ENCODE measurements at places on chromosomes 5 and 9. TPM values are rescaled to one million over a fixed set of nuclear protein-coding genes. Genes with fewer than 3 reads are reported as not detected.

Gene MARCHF11
- not detected for total RNA-seq

Gene SLC25A2
- total RNA-seq = 1.1 TPM

Gene KIF24
- 2.2 TPM for total RNA-seq

Gene IL9
- not detected for total RNA-seq

Gene IL33
- 16.4 TPM for total RNA-seq

Gene PCA3
- not detected for total RNA-seq

All from colonic mucosa (tissue), 4 donors.